ENCODE measurements at places on chromosomes 1 and 21.
A peak's percentile ranks its signal among the peaks of the same experiment; 100 is the strongest.

DNA sequence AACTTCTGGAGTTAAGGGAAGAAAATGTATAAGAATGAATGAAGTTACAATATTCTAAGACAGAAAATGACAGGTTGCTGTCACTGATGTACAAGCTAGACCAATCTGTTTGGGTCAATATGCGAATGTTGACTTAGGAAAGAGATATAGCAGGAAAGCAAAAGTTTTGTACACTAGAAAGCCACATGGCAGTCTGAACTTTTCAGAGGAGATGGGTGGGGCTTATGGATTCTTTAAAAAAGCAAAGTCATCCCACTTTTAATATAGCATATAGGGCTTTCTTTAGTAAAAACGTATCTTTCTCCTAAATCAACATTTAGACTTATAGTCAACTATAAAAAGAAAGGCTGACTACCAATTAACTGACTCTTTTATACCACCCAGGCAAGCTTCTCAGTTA, 381.2 kb downstream of the PTPRC start:
- no peak for DNase-seq

DNA sequence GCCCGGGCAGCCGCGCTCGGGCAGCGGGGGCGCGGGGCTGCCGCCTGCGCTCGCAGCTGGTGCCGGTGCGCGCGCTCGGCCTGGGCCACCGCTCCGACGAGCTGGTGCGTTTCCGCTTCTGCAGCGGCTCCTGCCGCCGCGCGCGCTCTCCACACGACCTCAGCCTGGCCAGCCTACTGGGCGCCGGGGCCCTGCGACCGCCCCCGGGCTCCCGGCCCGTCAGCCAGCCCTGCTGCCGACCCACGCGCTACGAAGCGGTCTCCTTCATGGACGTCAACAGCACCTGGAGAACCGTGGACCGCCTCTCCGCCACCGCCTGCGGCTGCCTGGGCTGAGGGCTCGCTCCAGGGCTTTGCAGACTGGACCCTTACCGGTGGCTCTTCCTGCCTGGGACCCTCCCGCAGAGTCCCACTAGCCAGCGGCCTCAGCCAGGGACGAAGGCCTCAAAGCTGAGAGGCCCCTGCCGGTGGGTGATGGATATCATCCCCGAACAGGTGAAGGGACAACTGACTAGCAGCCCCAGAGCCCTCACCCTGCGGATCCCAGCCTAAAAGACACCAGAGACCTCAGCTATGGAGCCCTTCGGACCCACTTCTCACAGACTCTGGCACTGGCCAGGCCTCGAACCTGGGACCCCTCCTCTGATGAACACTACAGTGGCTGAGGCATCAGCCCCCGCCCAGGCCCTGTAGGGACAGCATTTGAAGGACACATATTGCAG, 3.0 kb downstream of the ARTN start:
- DNase-seq = no peak

- no peak for DNase-seq
Measured at GRCh38 chr1:233452724-233453123, 125.2 kb downstream of the MAP3K21 start.

GRCh38 chr1:192534666-192535065, 40.9 kb upstream of the RGS1 start:
- DNase-seq = no peak

DNA sequence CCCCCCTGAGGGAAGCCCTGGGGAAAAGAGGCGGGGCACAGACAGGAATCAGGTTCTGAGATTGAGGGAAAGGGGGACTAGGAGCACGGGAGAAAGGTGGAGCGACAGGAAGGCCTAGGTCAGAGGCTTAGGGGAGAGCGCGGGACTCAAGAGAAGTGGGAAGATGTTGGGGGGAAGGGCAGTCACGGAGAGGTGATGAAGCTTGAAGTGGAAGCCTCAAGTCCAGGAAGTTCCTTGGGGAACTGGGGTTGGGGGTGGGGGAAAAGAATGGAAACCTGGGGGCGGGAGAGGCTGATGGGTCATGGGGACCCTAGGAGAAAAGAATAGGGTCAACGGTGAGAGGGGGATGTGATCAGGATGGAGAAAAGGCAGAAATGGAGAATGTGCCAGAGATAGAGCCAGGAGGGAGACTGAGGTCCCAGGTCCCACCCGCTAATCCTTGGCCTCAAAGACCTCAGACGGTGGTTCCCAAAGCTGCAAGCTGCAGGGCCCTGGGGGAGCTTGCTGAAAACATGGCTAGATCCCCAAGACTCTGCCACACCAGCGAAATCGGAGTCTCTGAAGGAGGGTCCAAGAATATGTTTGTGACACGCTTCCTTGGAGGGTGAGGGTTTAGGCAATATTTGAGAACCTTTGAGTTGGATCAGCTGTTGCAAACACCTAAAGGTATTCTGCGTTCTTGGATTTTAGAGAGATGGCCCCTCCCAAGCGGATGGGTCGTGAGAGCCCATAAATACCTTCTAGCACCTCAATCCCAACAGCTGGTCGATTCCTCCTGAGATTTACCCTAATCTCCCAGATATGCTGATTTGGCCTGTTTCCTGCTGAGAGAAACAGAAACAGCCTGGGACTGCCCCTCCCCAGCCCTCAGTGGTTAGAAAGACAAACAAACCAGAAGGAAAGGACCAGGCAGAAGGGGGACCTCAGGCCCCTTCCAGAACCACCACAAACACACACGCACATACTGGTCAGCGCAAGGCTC, 3.6 kb downstream of the C1orf232 start:
- no peak for DNase-seq

DNA sequence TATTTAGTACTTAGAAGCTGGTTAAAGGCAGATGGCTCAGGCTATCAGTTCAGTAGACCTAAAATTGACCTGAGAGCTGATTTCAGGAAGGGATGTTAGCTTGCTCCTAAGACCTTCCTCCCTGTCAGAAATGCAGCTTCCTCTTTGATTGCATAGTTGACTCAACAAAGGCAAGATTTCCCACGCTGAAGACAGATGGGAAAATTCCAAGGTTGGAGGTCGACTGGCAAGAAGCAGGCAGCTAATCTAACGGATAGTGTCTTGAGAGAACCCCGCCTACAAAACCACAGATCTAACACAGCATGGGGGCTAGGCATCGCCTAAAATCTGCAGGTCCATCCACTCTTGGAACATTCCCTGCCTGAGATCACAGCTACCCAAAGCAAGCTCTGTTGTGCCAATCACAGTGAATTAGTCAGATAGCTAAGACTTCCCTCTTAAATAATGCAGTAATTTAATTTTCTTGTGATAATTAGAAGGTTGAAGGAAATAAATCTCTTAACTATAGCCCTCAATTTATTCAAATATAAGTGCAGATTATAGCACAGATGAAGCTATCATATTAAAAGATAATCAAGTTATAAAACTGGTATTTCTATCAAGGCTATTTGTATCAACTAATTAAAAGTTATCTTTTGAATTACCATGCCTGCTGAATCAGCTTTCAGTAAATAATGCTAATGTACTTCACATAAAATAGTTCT, 357.8 kb upstream of the SGIP1 start:
- no peak for DNase-seq

DNA sequence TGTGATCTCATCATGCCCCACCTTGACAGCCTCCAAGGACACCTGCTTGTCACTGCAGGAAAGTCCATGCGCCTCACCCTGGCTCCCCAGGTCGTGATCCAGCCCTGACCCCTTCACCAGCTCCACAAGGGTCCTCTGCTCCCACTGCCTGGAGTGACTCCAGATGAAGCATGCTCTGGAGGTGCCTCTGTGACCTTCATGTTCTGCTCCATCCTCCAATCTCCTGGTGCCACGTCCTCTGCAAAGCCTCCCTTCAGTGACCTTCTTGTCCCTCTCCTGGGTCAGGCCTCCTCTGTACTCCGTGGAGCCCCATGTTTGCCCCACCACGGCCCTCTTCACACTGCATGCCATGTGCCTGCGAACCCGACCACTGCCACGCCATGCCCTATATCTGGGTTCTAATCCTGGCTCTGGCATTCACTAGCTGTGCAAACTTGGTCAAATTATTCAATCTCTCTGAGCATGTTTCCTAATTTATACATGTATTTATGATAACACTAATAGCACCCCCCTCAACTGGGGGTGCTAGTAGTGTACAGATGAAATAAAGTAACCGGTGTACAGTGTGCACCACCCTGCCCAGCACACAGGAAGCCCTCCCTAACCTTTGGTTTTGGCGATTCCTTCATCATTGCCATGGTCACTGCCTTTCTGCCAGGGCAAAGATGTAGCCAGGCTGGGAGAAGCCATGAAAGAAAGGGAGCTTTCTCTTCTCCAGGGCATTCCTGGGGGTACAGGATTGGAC, 77.4 kb downstream of the STUM start:
- DNase-seq = no peak

- DNase-seq = no peak
Measured at GRCh38 chr1:209326076-209326475, 257.4 kb upstream of the CAMK1G start.

DNA sequence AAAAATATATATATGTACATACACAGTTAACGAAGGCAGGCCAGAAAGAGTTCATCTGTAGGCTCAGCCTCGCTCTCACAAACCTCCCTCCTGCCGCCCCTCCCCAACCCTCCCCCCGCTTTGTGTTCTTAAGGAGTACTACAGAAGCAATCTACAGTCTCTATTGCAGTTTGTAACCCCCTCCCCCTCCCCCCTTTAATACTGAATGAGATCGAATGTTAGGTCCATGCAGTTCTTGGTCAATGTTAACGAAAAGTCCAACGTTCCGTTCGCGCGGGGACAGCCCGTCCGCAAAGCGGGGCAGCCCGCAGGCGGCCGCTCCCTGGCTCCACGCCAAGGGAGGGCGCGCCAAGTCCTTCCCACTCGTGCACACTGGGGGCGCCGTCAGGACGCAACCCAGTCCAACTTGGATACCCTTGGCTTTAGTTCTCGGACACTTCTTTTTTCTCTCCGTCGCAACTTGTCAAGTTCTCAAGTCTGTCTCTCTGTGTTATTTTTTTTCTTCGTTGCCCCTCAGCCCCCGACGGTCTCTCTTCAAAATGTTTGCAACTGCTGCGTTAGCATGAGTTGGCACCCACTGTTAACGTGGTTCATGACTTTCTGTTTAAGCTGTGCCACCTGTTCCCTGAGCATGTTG, 2.2 kb downstream of the JUN start:
- peak; percentile 43 for DNase-seq

DNA sequence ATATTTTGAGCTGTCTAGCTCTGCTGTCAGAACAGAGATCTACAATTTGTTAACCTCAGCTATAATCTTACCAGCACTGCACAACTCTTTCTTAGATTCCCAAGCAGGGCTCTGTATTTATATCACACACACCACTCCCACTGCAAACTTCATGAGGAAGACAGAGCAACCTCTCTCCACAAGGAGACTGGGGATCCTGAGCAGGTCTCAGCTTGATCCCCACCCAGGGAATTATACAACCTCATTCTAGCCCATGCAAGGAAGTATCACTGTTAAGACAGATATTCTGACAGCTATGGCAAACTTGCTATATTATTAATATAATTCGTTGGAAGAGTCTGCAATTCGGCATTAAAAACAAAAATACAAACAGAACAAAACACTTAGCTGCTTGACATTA, 40.4 kb downstream of the EGLN1 start:
- DNase-seq = no peak

DNA sequence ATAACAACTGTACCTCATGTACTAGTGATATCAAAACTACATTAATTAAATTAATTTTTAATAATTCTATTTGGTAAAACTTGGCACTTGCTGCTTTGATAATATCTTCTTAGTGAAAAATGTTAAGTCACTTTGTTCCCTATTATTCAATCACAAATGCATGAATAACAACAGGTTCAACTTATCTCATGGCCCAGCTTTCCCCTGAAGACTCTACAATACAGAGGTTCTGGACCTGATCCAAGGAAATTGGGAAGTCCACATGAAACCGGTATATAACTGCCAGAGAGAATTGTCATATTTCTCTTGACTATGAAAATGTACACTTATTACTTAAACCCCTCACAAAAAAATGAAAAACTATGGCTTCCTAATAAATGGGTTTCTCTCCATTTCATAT, 33.9 kb upstream of the PTPRC start:
- no peak for DNase-seq

GRCh38 chr1:172324761-172325160, 95.7 kb upstream of the C1orf105 start:
- no peak for DNase-seq

DNA sequence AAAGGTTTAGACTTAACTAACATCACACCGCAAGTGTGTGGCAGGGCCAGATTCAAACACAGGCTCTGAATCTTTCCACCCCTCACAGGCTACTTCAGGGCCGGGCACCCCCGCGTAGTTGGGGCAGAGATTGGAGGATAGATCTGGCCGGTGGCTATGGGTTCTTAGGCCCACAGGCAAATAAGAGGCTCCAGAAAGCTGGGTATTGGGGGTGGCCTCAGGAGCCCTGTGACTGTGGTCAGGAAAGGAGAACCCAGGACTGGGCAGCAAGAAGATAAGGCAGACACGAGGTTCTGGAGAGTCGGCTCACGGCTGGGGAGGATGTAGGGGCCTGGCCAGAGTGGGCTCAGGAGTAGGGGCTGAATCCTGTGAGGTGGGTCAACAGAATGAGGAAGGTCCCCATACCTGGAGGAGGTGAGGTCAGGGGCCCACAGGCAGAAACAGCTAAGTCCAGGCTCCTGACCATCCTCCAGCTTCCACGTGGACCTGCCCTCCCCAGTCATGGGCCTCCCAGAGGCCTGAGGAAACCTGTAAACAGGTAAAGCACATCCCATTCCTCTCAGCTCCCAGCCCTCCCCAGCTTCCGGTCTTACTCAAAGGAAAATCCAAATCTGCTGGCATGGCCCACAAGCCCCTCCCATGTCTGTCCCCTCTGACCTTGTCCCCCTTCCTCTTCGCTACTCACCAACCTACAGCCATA, 306.2 kb downstream of the MATN1 start:
- no peak for DNase-seq

GRCh38 chr1:24724345-24725208, 20.7 kb upstream of the CLIC4 start:
- DNase-seq = no peak

DNA sequence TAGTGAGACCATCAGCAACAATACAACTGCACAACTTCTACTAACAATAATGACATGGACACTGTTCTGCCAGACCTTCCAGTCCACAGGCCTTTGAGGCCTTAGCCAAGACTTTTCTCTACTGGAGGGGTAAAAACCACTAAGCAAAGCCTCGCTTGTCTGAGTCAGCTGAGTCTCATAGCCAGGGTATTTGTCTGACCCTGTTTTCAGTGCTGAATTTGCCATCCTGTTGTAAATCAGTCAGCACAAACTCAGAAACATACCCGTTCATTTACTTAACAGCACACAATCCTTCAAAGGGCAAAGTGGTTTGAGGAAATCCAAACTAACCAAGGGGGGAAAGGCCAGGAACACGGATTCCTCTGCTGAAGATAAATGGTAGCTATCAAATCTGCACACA, 537.8 kb downstream of the SMYD3 start:
- no peak for DNase-seq

- DNase-seq = no peak
Measured at GRCh38 chr1:20936621-20937020, 149.5 kb upstream of the HP1BP3 start.

DNA sequence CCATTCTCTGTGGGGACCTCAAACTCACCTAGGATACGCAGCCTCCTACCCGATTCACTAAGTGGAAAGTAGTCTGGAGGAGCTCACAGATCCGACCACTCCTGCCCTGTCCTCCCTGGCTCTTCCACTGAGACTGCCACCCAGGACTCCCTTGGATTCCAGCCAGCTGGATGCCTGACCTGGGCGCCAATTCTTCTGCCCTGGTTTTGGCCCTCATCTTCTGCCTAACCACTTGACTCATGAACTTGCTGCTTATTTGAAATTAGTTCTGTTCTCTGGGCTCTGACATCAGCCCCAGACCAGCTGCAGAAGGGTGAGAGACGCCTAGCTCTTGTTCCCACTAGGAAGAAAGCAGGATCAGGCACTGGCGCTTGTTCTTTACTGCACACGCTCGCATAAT, 48.9 kb downstream of the SLC35D1 start:
- no peak for DNase-seq
